ENCODE measurements at places on chromosomes 2 and 18. TPM values are rescaled to one million over a fixed set of nuclear protein-coding genes. Genes with fewer than 3 reads are reported as not detected.

The ABCB6 gene
- 20.4 TPM for total RNA-seq

The MOCOS gene
- total RNA-seq, result 0.14 TPM

The ARHGEF4 gene
- 3.3 TPM for total RNA-seq

The CGREF1 gene
- total RNA-seq, result 9.8 TPM

The PRSS56 gene
- not detected for total RNA-seq

The SAG gene
- 0.31 TPM for total RNA-seq

The DSG2 gene
- total RNA-seq, result 0.70 TPM

DNA sequence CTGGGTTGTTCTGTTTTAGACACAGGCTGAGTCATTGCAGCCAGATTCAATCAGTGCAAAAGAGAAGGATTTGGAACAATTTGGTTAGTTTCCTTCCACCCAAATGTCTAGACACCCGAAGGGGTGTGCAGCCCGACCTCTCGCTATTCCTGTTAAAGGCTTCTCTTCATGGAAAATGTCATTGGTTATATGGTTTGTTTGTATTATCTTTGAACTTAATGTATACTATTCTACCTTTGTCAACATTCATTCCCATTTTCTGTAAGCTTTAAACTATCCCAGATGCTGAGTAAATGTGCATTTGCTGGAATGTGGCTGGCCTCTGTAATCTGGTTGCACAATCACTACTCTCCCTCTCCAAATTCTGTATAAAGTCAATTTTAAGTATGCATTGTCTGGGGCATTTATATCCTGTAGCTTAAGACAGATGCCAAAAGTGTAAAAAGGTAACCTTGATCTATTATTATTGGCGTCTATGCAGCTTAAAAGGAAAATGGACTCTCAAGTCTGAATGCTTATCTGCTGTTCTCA, 80.4 kb upstream of the RND3 start:
- no peak for DNase-seq
- H3K36me3 ChIP-seq, result no peaks in the 10 kb centered on the region
- no peaks in the 10 kb centered on the region for H3K27me3 ChIP-seq
- no peak overlapping the region for H3K4me3 ChIP-seq
- H3K27ac ChIP-seq, result no peak overlapping the region

DNA sequence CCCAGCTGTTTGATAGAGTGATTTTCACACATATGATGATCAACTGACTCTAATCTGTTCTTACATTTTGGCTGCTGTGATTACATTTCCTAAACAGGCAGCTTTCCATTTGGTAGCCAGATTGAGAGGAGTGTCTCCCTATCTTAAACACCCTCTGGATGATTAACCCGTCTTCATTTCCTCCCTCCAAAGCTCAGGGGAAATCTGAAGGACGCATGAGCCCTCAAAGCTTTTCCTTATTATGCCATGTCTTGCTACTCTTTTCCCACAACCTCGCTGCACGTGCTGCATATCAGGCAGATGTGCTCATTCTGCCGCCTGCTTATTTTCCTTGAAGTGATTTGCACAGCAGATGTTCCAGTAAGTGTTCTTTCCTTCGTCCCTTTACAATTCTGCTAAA, 837.4 kb downstream of the LRRTM4 start:
- no peaks in the 10 kb centered on the region for H3K36me3 ChIP-seq
- H3K4me1 ChIP-seq, result no peaks in the 10 kb centered on the region
- no peak overlapping the region for H3K4me3 ChIP-seq
- no peak for DNase-seq
- no peaks in the 10 kb centered on the region for H3K27me3 ChIP-seq

DNA sequence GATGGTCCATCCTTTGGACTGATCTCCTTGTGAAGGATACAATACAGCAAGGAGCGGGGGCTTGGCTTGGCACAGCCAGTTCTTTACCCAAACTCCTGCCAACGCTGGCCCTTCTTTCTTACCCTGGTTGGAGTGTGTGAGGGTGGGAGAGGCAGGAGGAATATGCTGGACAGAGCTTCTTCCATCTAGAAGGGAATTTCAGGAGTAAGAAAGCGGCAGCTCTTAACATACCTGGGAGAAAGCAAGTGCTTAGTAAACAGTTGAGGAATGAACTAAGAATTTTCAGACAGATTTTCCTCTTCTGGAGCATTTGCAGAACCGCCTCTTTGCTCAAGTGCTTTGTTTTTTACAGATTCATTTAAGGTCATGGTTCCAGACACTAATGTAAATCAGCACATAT, 72.8 kb downstream of the NEDD4L start:
- no peak for DNase-seq
- H3K27ac ChIP-seq, result no peak overlapping the region
- no peaks in the 10 kb centered on the region for H3K36me3 ChIP-seq

DNA sequence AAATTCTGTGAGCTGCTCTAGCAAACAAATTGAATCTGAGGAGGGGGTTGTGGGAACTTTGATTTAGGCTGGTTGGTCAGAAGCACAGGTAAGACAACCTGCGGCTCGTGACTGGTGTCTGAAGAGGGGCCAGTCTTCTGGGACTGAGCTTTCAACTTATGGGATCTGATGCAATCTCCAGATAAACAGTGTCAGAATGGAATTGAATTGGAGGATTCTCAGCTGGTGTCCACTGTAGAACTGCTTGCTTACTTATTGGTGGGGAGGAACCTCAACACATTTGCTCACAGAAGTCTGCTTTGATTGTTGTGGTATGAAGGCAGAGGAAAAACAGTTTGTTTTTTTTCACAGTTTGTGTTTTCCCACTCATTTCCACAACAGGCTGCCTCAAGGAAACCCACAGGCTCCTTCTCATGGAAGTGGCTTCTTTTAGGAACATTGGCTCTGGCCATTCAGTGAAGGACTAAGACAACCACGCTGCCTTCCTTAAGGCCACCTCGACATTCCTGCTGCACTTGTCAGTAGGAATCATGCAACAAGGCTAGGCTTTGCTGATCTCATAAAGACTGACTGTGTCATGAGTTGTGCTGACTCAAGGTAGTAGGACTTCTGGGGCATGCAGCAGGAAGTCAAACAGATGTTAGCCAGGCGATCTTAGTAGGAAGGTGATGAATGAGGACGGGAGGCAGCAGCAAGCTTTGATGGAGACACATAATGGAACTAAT, 104.7 kb downstream of the TSN start:
- no peak overlapping the region for H3K4me3 ChIP-seq
- no peaks in the 10 kb centered on the region for H3K36me3 ChIP-seq
- H3K27me3 ChIP-seq, result peaks cover 47% of the 10 kb centered on the region
- H3K4me1 ChIP-seq, result no peaks in the 10 kb centered on the region
- H3K27ac ChIP-seq, result no peak overlapping the region

- no peak for DNase-seq
- no peak overlapping the region for H3K27ac ChIP-seq
- peaks cover 3% of the 10 kb centered on the region for H3K36me3 ChIP-seq
- H3K4me3 ChIP-seq, result no peak overlapping the region
Observed at GRCh38 chr2:31886700-31887099, 124.1 kb downstream of the MEMO1 start.

GRCh38 chr2:67528320-67528719, 131.2 kb downstream of the ETAA1 start:
- peaks cover 4% of the 10 kb centered on the region for H3K27me3 ChIP-seq
- H3K4me3 ChIP-seq, result no peak overlapping the region
- H3K36me3 ChIP-seq, result no peaks in the 10 kb centered on the region
- no peak for DNase-seq

DNA sequence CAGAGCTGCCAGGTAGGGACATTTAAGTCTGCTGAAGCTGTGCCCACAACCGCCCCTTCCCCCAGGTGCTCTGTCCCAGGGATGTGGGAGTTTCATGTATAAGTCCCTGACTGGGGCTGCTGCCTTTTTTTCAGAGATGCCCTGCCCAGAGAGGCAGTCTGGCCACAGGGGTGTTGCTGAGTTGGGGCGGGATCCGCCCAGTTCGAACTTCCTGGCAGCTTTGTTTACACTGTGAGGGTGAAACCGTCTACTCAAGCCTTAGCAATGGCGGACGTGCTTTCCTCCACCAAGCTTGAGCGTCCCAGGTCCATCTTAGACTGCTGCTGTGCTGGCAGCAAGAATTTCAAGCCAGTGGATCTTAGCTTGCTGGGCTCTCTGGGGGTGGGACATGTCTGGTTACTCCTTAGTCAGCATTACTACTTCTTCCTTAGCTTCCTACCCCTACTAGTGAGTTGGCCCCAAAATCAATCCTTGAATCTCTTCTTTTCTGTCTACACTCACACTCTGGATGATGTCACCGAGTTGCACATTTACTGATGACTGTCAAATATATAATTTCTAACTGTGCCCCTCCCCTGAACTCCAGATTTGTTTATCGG, 31.8 kb upstream of the FSHR start:
- H3K27ac ChIP-seq, result no peak overlapping the region
- no peak overlapping the region for H3K4me3 ChIP-seq
- H3K27me3 ChIP-seq, result no peaks in the 10 kb centered on the region

- H3K27ac ChIP-seq, result no peak overlapping the region
- no peak overlapping the region for H3K4me3 ChIP-seq
- DNase-seq, result no peak
- H3K36me3 ChIP-seq, result no peaks in the 10 kb centered on the region
Observed at GRCh38 chr18:34467058-34467457, 242.3 kb upstream of the NOL4 start.

- H3K27ac ChIP-seq, result peak overlapping the region; percentile 88
- peak; percentile 42 for DNase-seq
- H3K36me3 ChIP-seq, result peaks cover under 1% of the 10 kb centered on the region
- no peaks in the 10 kb centered on the region for H3K27me3 ChIP-seq
Observed at GRCh38 chr2:29010946-29011345, 29.8 kb downstream of the TOGARAM2 start.

DNA sequence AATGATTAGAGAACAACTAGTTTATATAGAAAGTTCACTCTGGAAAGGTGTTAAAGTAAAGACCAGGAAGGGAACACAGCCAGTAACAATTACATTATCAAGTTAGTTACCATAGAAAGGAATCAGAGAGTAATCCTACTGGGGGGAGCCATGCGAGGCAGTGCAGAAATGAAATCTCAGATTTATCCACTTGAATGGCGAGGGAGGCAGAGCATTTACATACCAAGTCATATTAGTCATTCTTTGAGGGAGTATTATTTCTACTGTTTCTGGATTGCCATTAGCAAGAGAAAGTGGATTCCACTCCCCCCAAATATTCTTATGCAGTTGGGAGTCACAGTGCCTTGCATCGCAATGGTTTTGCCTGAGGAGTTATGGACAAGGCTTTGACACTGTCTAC, 472.7 kb upstream of the TRIB2 start:
- no peak overlapping the region for H3K27ac ChIP-seq
- no peaks in the 10 kb centered on the region for H3K36me3 ChIP-seq
- H3K4me3 ChIP-seq, result no peak overlapping the region
- H3K27me3 ChIP-seq, result no peaks in the 10 kb centered on the region
- no peak for DNase-seq
- no peaks in the 10 kb centered on the region for H3K4me1 ChIP-seq
